ENCODE measurements at places on chromosomes 11 and 22. TPM values are rescaled to one million over a fixed set of nuclear protein-coding genes. Genes with fewer than 3 reads are reported as not detected.

DNA sequence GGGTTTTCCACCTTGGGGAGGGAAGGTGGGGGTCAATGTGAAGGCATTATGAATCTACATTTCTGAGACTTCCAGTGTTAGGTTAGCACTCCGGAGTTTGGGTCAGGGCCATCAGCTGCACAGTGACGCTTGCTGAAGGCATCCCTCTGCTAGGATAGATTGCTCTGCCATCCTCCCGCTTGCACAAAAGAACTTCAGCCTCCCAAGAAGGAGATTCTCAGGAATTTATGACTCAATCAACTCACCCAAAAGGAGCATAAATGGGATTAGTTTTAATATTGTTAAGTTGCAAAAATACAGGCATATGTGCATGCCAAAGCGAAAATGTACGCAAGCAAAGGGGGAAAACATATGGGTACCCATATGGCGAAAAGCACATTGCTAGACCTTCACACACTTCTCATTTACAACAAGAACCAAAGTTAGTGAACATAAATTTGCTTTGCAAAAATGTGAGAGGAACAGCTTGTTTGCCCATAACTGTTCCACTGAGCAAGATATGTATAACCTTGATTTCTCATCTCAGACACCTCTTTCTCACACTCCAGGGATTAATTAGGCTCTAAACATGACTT is 1013.0 kb downstream of the OPCML start:
- no peak for DNase-seq

DNA sequence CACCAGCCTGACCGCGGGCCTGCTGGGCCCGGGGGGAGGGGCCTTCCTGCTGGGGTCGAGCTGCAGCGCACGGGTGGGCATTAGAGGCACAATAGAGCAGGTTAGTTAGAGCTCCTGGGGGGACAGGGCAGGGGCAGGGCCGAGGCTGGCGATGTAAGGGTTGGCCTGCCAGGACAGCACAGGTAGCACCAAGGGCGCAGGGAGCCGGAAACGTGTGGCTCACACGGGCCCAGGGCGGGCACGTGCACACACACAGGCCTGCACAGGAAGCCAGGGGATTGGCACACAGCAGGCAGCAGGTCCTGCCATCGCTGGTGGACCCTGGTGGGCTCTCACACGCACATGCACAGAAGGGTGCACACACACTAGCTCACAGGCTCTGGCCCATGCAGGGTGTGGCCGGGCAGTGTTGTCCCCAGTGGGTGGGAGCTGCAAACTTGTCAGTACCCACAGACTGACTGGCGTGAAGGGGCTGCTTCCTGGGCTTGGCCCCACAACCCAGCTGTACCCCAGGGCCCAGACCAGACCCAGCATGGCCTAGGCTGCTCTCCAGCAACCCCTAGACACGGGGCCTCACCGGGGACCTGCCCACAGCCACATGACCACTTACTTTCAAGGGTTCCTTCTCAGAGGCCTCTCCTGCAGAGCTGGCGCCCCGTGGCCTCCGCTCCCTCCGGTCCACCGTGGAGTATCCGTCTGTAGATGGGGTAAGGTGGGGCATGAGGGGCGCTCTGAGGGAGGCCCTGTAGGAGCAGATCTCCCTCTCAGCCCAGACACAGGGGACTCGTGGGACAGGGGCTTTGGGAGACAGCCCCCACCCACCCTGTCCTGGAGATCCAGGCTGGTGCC is 29.9 kb upstream of the TXNRD2 start:
- no peak for DNase-seq

The TMEM184B gene
- total RNA-seq, result 42.8 TPM

The UCP3 gene
- 11.9 TPM for total RNA-seq

Measured in left ventricle myocardium superior (tissue), 1 donor.